CD4-positive, alpha-beta T cell treated with Interleukin-6 at 100 ng/mL for 8 hours (primary cell): ENCODE measurements at places on chromosomes 7 and 10.

DNA sequence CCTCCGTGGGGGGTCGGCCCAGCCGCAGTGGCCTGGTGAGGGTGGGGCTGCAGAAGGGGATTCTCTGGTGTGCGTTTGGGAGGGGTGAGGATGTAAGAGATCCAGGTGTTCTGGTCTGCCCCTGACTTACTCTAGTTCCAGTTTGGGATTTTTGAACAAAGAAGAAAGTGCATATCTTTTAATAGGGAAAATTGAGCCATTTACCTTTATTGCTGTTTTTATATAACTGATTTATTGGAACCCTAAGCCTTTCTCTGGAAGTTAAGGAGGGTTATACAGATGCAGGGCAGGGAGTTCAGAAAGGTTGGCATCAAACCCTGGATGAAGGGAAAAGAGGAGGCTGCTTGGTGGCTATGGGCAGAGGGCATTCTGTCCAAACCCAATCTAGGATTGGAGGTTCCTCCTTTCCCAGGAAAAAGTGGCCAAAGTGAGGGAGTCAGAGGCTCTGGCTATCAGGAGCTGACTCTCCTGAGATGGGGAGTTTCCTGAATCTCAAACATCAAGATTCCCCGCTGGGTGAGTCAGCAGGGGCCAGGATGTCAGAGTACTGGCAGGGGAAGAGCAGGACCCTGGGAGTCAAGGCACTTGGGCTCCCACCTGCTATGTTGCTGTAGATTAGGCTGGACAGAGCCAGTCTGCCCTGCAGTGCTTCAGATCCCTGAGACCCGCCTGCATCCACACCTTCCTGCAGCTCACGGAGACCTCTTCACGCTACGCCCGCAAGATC lies 67.5 kb downstream of the CLIP2 start:
- no peak for DNase-seq

GRCh38 chr10:49761789-49762565 lies at the start of gene OGDHL:
Gene OGDHL, minus strand, starts transcription at chr10:49762323. Its CDS starts 3,731 bp downstream, at chr10:49758592.
- no peak for DNase-seq

GRCh38 chr10:132793871-132794849 lies 8.2 kb upstream of the NKX6-2 start:
- DNase-seq, result no peak

GRCh38 chr10:43338117-43338516 lies 33.3 kb upstream of the FXYD4 start:
- DNase-seq, result no peak

DNA sequence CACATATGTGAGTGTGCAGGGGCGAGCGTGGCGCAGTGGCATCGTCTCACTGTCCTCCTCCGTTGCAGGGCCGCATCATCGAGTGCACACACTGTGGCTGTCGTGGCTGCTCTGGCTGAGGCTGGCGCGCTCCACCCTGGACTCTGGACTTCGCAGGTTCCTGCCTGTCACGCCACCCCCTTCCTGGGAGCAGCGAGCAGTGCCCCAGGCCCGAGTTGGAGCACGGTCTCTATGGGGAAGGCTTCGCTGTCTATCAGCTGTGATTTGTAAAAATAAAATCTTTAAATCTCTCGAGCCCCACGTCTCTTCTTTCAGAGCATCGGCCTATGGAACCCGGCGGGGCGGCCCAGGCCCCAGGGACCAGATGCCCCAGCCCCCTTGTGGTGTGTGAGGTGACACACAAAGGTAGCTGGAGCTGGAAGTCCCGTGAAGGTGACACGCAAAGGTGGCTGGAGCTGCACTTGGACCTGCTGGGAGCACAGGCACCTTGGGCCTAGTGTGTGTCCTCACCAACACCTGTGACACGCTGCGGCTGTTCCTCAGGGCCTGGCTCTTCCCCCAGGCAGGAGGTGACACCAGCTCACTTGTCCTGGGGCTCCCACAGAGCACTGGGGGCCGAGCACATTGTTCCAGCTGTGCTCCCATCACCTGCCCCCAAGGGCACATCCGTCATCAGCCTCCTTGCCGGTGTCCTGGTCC lies 10.7 kb downstream of the BUD31 start:
- DNase-seq, result no peak

- DNase-seq, result no peak
Measured at GRCh38 chr10:30000802-30001571, 58.4 kb downstream of the JCAD start.

GRCh38 chr7:114740941-114741340 lies 181.0 kb upstream of the MDFIC start:
- DNase-seq, result no peak

GRCh38 chr10:20443094-20443493 lies 454.0 kb downstream of the NEBL start:
- no peak for DNase-seq

DNA sequence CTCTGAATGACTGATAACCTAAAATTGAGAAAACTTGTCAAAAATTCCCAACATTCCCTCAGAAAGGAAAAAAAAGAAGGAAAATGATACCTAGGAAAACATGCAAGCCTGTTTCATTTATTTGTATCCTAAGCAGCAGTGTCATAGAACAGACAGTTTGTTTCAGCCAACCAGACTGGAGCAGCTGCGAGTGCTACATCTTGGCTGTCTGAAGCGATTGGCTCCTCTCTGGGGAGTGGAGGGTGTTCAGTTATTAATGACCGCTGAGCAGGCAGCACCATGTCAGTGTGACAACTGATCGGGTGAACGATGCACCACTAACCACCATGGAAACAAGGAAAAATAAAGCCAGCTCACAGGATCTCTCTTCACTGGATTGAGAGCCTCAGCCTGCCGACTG lies at the start of gene LRRN3:
Gene LRRN3 (plus strand): TSS at position 282 of the 400 bp plus-strand sequence. CDS start 31,646 bp downstream, outside the sequence.
- DNase-seq, result peak; percentile 57

DNA sequence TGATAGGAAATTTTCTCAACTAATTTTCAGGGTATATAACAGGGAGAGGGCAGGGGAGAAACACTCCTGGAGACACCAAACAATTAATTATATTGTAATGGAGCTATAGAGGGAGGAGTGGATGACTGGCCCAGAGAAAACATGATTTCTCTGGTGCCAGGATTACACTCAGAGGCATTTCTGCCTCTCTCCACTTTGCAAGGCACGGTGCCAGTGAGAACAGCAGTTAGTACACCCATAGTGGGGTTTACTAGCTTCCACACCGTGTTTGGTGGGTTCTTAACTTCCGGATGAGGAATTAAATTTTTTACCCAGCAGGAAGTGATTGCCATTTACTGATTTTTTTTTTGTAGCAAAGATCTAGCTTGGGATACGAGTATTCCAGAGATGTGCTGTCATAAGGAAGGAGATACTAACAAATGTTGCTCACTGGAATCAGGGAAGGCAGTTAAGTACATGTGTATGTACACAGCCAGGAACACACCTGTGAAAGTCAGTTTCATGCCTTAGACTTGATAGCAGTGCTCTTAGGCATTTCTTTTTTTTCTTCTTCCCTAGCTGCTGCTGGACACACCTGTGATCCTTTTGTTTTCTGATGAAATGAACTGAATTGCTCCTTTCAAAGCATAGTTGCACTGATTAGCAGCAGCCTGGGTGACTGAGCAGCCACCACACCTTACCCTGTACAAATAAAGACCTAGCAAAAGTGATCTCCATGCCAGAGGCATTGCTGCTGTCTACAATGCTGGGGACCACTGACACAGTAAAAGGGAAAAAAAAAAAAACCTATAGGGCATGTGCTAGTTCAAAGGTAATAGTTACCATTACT lies 58.1 kb downstream of the POLL start:
- DNase-seq, result no peak

DNA sequence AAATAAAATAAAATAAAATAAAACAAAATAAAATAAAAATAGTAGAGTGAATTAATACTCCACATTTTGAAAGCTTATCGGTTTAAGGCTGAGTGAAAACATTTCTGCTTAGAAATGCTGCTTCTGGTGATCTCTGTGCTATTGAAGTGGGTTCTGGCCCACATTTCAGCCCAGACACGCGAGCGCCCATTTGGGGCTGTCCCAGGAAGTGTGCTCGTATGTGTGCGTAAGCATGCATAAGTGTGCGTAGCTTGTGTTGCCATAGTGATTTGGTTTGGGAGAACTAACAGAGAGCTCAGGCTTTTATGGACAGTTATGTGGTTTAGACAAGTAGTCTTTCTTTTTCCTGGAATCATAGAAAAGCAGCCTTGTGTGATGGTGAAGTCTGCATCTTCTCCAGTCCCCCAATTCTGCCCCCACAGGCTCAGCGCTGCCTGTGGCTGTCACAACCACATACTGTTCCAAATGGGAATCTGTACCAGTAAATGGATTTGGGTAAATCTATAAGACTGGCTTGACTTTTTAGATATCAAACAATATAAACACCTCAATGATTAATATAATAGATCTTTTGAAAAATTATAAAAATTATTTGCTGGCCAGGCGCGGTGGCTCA lies 29.8 kb upstream of the PURB start:
- DNase-seq, result no peak

- no peak for DNase-seq
Measured at GRCh38 chr10:97363071-97363470, 28.5 kb upstream of the FRAT2 start.

DNA sequence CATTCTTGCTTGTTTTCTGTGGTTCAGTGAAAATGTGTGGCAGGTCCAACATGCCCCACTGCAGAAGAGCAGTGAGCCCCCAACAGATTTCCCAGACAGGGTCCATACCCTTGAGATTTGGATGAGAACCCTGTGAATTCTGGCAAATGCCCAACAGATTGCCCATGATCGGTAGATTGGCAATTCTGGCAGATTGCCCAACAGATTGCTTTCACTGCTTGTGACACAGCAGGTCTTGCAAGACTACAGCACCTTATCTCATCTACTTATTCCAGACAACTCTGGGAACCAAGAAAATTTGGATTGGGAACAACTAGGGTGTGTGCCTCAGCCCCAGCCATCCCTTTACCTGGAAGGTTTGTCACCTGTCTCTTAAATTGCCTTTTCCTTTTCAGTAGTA lies 143.7 kb upstream of the COL1A2 start:
- DNase-seq, result no peak

DNA sequence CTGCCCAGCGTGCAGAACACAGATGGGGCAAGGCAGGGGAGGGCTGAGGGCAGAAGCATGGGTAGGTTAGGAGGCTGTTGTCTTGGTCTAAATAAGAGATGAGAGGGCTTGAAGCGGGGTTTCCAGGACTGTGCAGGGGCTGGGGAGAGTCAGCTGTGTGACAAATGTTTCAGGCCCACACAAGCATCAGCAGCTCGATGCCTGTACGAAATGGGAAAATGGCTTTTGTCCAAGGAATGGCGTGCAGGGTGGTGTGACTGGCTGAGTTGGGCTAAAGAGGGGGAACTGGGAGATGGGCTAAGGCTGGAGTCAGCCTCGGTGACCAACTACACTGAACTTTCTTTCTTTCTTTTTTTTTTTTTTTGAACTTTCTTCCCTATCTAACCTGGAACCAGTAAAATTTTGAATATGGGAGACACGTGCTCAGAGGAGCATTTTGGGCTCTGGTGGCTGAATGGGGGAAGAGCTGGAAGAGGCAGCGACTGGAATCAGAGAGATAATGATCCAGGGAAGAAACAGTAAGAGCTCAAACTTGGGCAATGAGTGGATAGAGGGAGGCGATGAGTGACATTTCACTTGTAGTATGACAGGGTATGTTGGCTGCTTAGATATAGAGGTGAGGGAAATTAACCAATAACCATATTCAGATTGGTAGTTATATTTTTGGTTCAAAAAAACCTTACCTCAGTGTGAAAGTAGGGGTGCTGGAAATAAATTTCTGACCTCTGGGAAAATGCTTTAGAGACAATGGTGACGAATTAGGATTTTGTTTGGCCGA lies 10.2 kb upstream of the EPHA1 start:
- no peak for DNase-seq

DNA sequence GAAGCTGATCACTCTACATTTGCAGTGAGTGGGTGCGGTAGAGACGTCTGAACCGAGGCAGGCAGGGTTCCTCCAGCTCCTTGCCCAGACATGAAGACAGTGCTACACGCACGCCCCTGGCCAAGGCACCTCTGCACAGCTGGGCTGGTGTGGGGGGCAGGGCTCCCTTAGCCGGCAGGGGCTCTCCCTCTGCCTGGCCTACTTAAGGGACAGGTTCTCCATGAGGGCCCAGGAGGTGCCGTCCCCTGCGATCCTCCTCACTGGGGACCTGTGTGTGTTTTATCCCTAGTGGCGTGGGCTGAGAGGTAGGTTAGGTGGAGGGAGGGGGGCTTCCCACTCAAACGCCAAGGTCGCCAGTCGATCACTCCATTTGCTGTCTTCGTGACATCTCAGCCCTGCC lies 35.3 kb downstream of the IL15RA start:
- DNase-seq, result no peak

- DNase-seq, result no peak
Measured at GRCh38 chr10:127265288-127265687, 68.9 kb upstream of the INSYN2A start.

- DNase-seq, result no peak
Measured at GRCh38 chr7:143392875-143393266, 11.7 kb downstream of the ZYX start.

DNA sequence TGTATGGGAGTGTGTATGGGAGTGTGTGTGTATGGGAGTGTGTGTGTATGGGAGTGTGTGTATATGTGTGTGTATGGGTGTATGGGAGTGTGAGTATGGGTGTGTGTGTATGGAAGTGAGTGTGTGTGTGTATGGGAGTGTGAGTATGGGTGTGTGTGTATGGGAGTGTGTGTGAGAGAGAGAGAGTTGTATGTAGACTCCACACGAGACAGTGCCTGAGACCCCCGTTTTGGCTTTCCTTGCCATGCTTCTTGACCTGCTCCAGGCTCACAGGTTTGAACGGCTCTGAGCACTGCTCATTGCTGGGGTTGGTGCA lies 49.7 kb downstream of the COL17A1 start:
- DNase-seq, result no peak

DNA sequence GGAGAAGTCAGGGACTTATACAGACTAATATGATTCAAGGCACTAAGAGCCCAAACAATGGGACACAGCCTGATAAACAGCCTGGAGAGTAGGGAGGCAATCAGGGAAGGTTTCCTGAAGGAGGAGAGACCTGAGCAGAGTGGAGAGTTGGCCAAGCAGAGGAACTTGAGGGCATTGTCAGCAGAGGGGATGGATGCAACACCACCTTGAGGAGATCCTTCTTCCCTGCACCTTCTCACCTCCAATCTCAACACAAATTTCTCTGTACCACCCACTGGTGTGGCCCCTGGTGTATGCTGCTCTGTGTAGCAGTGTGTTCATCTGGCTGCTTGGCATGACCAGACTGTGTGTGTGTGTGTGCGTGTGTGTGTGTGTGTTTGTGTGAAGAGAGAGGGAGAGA lies 146.2 kb downstream of the WDR11 start:
- DNase-seq, result no peak

- DNase-seq, result no peak
Measured at GRCh38 chr7:33644489-33644888, 260.9 kb upstream of the BMPER start.
